ENCODE measurements at places on chromosomes 5 and 9.

DNA sequence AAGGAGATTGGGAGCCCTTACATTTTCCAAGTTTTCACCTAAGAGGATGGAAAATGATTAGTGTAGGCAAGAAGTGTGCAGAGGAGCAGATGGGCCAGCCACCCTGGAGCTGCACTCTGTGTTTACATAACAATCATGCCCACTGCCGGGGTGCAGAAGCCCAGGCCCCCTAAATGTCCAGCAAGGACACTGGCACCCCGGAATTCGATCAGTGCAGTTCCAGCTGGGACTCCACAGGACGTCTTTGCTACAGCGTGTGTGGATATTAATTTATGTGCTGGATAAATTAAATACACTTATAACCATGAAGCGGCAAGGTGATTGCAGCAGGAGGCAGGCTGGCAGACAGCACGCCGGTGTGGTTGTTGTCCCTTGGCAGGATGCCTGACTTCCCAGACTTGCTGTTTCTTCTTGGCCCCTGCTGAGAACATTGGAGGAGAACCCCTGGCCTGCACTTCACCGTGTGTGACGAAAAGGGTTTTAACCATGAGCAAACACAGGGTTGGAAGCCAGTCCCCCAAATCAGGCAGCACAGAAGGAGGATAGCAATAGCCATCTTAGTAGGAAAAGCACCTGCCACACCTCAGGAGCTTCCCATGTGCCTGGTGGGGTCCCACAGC, 73.7 kb downstream of the GADD45G start:
- no peaks in the 10 kb centered on the region for H3K36me3 ChIP-seq
- H3K4me3 ChIP-seq, result peak overlapping the region; percentile 11
- no peak for DNase-seq
- peaks cover 23% of the 10 kb centered on the region for H3K4me1 ChIP-seq
- peak overlapping the region; percentile 30 for H3K27ac ChIP-seq

- H3K4me3 ChIP-seq, result no peak overlapping the region
- no peaks in the 10 kb centered on the region for H3K27me3 ChIP-seq
- no peaks in the 10 kb centered on the region for H3K4me1 ChIP-seq
- no peak for DNase-seq
- H3K36me3 ChIP-seq, result no peaks in the 10 kb centered on the region
These were observed 107.5 kb upstream of the TLR4 start for GRCh38 chr9:117596678-117597077.

GRCh38 chr5:19301271-19301670, 686.7 kb downstream of the CDH18 start:
- H3K4me1 ChIP-seq, result no peaks in the 10 kb centered on the region
- no peak overlapping the region for H3K27ac ChIP-seq
- no peak overlapping the region for H3K4me3 ChIP-seq
- DNase-seq, result no peak
- no peaks in the 10 kb centered on the region for H3K36me3 ChIP-seq

DNA sequence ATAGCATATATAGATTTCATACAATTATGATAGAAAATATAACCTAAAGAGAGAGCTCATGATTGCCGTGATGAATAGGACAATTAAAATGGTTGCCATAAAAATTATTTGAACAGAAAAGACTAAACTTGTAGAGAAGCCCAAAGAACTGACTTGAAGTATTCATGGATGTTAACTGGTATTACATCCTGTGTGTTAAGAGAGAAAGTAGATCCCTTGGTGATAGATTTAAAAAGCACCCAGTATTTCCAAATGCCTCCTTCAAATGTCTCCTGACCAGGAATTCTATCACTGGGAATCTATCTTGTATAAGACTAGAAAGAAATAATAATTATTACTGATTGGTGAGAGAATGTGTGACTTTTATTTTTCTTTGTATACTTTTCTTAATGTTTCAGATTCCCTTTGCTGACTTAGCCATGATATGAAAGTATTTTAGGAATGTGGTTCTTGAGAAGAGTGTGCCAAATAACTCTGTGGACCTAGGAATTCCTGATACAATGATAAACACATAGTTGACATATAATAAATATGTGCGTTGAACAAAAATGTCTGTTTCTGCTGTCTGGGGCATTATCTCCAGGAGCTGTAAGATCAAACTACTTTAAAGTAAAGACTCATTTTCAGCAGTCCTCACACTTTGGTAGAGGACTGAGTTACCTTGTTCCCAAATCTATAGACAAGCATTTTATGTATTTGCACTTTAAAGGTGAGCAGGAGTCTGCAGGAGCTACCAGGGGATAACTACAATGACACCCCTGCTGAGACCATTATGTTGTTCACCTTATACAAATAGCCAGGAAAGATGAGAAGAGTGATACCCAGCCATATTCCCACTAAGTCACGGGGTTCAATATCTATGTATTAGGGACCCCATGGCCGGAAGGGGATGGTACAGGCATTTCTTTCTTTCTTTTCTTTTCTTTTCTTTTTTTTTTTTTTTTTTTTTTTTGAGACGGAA, 211.1 kb upstream of the TLE4 start:
- no peak overlapping the region for H3K27ac ChIP-seq
- peaks cover 3% of the 10 kb centered on the region for H3K4me1 ChIP-seq
- H3K27me3 ChIP-seq, result no peaks in the 10 kb centered on the region
- no peaks in the 10 kb centered on the region for H3K36me3 ChIP-seq
- peak; percentile 46 for DNase-seq

- no peak overlapping the region for H3K4me3 ChIP-seq
- DNase-seq, result no peak
- no peaks in the 10 kb centered on the region for H3K36me3 ChIP-seq
- peaks cover 18% of the 10 kb centered on the region for H3K4me1 ChIP-seq
These were observed 6.1 kb downstream of the REEP2 start for GRCh38 chr5:138444774-138445546.

GRCh38 chr5:15254607-15255006, 245.4 kb upstream of the FBXL7 start:
- no peaks in the 10 kb centered on the region for H3K36me3 ChIP-seq
- no peaks in the 10 kb centered on the region for H3K27me3 ChIP-seq

DNA sequence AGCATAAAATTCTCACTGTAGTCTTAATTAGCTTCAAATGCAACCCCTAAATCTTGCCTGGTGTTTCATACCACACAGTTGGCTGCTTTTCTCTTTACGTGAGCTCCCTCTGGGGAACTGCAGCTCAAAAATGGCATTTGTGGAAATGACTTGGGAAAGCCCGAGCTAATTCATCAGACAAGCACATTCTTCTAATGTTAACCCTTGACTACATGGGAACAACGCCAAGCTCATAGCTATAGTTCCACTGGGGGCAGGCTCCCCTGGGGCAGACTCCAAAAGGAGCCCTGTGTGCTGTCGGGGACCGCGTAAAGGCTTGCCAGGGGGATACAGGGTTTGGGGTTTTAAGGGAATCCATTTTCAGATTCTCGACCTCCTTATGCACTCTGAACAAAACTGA, 301.4 kb upstream of the DAP start:
- H3K27ac ChIP-seq, result no peak overlapping the region
- no peak overlapping the region for H3K4me3 ChIP-seq
- H3K4me1 ChIP-seq, result no peaks in the 10 kb centered on the region
- DNase-seq, result peak; percentile 51
- H3K36me3 ChIP-seq, result no peaks in the 10 kb centered on the region
- H3K27me3 ChIP-seq, result no peaks in the 10 kb centered on the region

- no peaks in the 10 kb centered on the region for H3K36me3 ChIP-seq
- H3K27me3 ChIP-seq, result no peaks in the 10 kb centered on the region
- no peak for DNase-seq
- no peak overlapping the region for H3K27ac ChIP-seq
- H3K4me1 ChIP-seq, result peaks cover 30% of the 10 kb centered on the region
These were observed 166.3 kb downstream of the EFNA5 start for GRCh38 chr5:107504424-107504823.

All from H1 (cell line).